ENCODE measurements at places on chromosomes 3 and 15.

DNA sequence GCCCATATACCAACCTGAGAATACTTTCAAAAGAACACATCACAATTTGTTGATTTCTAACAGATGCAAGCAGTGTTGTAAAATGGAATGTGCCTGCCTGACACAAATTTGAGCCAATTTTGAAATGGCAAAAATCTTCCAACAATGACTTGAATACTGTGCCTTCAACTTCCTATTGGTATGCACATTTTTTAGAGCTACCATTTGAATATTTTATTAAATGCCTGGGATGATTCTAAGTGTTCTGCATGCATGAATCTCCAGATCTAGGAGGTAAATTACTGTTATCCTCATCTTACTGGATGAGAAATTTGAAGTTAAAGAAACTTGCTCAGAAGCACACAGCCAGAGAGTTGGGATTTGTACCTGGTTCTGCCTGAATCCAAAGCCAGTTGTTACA, 282.8 kb upstream of the LRRN1 start:
- no peak for DNase-seq

GRCh38 chr3:164467007-164467406, 611.3 kb downstream of the SI start:
- no peak for DNase-seq

DNA sequence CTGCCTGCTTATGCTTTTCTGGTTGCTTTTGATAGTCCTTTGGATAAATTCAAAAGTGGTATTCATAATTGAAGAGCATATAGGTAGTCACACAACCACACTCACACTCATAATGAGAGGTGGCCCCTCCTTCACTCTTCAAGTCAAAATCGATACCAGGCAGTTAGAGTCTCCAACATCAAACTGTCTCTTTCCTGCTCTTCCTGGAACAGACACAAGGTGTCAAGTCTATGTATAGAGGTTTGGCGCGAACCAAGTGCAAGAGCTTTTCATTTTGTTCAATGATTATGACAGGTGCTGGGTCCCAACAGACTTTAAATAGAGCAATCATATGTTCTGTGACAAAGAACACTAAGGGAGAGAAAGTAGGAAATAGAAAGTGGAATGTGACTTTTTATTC, 29.9 kb upstream of the RGMA start:
- no peak for DNase-seq

DNA sequence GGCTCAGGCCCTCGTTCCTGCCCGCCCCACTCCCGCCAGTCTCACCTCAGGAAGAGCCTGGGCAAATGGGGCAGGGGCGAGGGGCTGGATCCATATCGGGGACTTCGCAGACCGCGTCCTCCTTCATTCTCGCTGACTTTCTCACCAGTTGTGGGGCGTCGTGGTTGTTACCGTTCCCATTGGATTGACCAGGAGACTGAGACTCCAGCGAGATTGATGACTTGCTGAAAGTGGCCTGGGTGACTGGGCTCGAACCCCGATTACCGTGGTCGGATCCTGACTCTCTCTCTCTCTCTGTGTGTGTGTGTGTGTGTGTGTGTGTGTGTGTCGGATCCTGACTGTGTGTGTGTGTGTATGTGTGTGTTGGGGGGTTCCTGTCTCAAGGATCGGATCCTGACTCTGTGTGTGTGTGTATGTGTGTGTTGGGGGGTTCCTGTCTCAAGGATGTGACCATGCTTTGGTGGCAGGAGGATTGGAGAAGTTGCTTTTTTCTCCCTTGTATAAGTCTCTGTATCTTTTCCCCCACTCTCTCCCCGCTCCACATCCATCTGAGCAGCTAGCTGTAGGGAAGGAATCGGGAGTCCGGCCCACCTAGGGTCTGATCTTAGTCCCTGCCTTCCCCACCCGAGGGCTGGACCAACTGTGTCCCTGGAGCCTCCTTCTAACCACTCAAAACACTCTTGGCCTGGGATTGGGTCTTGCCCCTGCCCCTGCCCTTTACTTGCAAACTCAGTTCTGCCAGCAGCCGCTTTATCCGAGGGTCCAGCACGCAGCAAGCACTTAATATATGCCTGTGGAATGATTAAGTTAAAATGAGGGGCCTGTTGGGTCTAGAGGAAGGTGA, 603 bp downstream of the PLEKHO2 start:
- DNase-seq = peak; percentile 55

- peak; percentile 78 for DNase-seq
Measured at GRCh38 chr3:139427283-139428060, 38.0 kb upstream of the COPB2 start.

GRCh38 chr3:115828401-115828800, 205.1 kb downstream of the GAP43 start:
- no peak for DNase-seq

DNA sequence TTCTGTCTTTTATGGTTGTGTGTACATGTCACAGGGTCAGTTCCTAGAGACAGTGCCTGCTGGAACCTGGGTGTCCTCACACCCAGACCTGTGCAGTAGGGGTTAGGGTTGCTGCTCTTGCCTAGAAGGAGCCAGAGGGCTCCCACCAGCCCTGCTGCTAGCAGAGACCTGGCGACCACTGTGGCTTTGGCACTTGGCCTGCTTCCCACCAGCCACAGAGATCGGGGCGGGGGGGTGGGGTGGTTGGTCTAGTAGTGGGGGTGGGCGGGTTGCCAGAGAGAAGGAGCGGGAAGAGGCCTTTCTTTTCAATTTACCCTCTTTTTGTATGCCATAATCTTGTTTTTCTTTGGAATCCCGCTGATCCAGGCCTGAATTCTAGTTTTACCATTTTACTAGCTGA, 29.4 kb downstream of the EEFSEC start:
- no peak for DNase-seq

GRCh38 chr15:90407871-90408317, 19.9 kb downstream of the IQGAP1 start:
- DNase-seq = no peak

DNA sequence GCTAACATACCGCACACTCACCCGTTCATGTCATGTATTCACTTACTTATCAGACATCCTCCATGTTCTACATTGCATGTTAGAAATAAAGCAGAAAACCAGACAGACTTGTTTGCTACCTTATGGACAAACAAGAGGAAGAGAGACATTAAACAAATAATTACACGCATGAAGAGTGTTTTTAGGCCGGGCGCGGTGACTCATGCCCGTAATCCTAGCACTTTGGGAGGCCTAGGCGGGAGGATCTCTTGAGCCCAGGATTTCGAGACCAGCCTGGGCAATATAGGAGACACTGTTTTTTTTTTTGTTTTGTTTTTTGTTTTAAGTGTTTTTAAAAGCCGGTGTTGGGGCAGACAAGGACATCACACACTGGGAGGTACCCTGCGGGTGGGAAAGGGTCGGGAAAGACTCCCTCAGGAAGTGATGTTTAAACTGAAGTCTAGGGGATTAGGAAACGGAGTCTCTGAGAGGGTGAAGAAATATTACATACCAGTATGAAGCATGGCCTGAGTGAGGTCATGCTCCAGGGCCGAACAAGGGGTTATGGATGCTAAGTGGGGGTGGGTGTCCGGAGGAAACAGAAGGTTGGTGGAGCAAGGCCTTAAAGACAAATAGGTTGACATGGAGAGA, 2.1 kb upstream of the USP3 start:
- DNase-seq = no peak

DNA sequence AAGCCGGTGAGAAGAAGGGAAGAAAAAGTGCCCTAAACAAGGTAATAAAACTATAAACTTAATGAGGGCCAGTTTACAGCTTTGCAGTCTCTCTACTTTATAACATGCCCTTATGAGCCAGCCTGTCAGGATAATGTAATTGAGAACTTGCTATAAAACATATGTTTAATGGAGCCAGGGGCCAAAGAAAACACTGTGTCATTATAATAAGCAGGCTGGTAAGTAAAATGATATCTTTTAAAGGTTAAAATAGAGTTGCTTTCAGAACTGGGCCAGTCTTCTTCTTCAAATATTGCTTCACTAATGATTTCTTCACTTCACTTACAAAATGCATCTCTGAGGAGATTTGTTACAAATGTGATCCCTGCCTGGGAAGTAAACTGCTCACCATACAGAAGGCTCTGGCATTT, 192.5 kb downstream of the SHOX2 start:
- peak; percentile 30 for DNase-seq

Measured in LHCN-M2 (cell line).